Smooth muscle cell of the brain vasculature (primary cell): ENCODE measurements at places on chromosomes 12 and 14.

DNA sequence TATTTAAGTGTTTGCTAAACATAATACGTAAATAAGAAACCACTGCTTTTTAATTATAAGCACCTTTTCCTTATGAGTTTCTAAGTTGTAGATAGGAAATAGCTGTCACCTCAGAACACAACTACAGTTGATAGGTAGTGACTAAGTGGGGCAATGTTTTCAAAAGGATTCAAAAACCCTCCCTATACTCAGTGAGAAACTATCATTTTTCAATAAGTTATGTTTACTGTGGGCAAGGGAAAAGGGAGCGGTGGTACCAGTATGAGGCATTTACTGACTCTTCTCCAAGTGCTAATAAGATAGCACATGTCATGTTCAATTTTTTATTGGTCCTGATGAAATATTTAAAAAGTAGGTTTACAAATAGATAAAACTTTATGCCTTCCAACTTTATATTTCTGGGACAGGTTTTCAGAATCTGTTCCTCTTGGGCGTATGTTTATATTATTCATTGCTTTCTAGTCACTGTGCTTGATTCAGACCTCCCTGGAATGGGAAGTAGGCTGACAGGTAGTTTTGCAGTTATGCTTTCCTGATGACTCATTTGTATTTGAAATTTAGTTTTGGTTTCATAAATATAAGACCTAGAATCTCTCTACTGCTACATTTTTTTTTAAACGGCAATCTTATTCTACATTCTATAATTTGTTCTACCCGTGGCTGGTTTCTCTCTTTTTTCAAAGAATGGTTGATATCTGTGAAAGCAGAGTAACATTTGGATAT, 153.1 kb downstream of the TMEM117 start:
- no peak for DNase-seq

DNA sequence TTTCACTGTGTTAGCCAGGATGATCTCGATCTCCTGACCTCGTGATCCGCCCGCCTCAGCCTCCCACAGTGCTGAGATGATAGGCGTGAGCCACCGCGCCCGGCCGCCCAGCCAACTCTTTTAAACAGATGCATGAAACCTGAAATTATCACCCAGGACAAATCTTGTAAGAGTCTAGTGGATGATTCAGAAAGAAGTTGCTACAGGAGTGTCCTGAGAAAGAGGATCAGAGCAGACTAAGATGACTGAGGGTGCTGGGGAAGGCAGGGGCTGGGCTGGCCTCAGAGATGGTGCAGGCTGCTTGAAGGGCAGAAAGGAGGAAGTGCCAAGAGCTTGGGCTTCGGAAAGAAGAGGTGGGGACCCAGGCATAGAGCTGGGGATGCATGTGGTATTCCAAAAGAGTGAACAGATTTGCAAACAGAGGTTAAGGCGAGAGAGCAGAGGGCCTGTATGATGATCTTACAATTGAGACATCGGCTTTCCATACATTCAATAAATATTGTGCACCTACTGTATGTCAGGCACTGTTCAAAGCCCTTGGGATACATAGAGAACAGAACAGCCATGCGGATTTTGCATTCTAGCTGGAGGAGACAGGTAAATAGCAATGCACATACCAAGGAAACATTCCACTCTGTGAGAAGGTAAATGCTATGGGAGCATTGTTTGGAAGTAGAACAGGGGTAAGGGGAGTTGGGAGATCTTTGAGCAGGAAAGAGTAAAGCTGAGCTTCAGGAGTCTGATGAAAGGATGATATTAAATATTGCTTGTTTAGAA, 7.4 kb upstream of the CD9 start:
- DNase-seq, result no peak

GRCh38 chr14:41875116-41875515, 268.4 kb downstream of the LRFN5 start:
- no peak for DNase-seq

DNA sequence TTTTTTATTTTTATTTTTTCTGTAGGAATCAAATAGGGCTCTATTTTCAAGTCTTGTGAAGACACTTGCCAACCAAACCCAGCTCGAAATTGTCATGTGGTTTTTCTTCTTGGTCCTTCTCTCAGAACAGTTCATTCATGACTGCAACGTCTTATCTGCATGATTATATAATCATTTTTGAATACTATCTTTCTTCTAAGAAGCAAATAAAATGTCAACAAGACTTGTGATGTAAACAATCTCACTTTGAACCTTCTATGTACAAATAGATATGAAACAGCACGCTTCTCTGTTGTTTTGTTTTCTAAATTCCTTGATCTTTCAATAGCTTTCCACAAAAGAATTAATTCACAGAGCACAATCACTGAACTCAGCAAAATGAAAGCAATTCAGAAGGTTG, 320.7 kb downstream of the SOX5 start:
- DNase-seq, result no peak

DNA sequence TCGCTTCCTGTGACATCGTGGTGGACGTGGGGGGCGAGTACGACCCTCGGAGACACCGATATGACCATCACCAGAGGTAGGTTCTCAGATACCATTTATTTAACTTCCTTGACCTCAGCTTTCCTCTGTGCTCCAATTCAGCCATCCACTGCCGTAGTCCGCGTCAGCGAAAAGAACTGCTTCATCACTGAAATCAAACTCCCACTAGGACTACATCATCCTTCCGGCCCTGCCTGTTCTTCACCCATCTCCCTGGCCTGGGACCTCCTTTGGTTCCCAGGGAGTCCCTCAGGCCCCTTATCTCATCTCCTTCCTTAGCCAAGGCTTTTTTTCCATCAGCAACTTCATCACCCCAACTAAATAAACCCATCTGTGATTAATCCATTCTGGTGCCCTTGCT, 692 bp downstream of the MYG1 start:
- DNase-seq, result no peak

DNA sequence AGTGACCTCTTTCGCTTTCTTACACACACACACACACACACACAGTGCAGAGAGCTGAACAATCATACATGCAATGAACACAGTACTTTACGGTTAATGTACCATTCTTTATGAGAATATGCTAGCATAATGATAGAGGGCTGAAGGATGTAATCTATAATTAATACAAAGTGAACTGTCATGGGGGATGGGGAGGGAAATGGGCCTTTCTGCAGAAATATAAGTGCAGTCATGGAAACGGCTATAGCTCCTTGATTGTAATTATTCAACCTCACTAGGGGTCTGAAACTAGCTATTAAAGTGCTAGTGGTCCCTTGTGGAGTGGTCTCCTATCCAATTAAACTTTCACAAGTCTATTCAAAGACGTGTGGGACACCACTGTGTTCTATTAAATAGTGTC, 443.2 kb upstream of the FOXG1 start:
- DNase-seq, result no peak

- DNase-seq, result no peak
These were observed 183.0 kb downstream of the SLC15A5 start for GRCh38 chr12:16094437-16094836.

DNA sequence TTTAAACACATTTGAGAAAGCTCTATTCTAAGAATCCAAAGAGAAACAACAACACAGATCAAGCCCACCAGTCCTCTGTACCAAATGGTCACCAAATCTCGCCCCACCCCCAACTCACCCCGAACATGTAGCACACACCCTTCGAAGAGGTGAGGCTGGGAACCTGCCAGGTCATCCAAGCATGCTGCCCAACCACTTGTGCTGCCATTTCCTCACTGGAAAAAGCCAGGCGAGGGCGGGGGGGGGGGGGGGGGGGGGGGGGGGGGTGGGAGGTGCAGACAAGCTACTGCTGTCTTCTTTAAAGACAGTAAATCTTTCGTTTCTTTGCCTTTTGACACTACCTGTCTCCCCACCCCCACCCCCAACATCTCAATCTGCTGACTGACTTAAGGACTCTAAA, 59.9 kb downstream of the SETD3 start:
- DNase-seq, result no peak
